ENCODE measurements at places on chromosomes 3 and 15.

- H3K4me1 ChIP-seq = no peaks in the 10 kb centered on the region
- H3K36me3 ChIP-seq = no peaks in the 10 kb centered on the region
- DNase-seq = no peak
- H3K27ac ChIP-seq = no peak overlapping the region
- H3K4me3 ChIP-seq = no peak overlapping the region
Measured at GRCh38 chr15:34594361-34594760, 10.9 kb upstream of the GOLGA8B start.

GRCh38 chr15:52317022-52317421, 21.4 kb upstream of the MYO5C start:
- H3K4me1 ChIP-seq = no peaks in the 10 kb centered on the region
- H3K4me3 ChIP-seq = no peak overlapping the region
- peaks cover 84% of the 10 kb centered on the region for H3K36me3 ChIP-seq
- no peak overlapping the region for H3K27ac ChIP-seq

GRCh38 chr3:167866331-167866730, 130.8 kb downstream of the SERPINI1 start:
- H3K4me3 ChIP-seq = no peak overlapping the region
- no peaks in the 10 kb centered on the region for H3K36me3 ChIP-seq
- H3K27ac ChIP-seq = no peak overlapping the region
- DNase-seq = no peak
- H3K27me3 ChIP-seq = no peaks in the 10 kb centered on the region
- peaks cover 3% of the 10 kb centered on the region for H3K4me1 ChIP-seq

DNA sequence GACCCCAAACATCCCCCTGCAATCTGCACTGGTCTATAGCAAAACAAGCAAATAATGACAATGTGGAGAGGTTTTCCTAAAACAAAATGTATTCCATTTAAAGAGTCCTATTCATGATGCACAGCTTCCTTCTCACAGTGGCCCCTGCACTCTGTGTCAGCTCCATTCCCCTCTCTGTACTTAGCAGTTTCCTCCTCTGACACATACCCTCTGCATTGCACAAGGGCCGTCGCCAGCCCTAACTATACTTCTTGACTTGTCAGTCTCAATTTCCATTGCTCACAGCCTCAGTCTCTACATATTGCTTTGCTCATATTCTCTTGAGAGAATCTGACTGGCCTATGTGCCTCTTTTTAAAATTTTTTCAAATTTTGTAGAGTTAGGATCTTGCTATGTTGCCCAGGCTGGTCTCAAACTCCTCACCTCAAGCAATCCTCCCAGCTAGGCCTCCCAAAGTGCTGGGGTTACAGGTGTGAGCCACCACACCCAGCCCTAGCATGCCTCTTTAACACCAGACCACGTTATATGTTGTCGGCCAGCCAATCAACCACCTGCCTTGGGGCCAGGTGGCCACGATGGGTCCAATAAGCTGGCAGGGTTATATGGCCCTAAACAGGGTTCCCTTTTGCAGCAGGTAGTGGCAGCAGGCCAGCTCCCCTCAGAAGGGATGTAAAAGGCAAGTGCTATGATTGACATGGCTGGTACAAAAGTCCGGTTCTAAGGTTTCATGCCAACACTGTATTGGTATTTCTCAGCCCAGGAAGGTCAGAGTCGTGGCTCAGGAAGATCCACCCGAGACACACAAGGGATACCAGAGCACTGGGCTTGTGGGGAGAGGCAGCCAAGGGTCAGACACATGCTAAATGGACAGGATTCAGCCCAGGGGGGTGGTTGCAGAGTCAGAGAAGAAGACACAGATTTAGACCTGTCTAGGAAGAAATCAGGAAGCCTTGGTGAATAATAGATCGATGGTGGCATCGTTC, 59.0 kb upstream of the SMAD3 start:
- H3K36me3 ChIP-seq = no peaks in the 10 kb centered on the region
- no peak overlapping the region for H3K27ac ChIP-seq
- DNase-seq = no peak
- no peak overlapping the region for H3K4me3 ChIP-seq
- no peaks in the 10 kb centered on the region for H3K4me1 ChIP-seq
- H3K27me3 ChIP-seq = no peaks in the 10 kb centered on the region

GRCh38 chr3:29537889-29538609, 257.2 kb downstream of the RBMS3 start:
- no peaks in the 10 kb centered on the region for H3K4me1 ChIP-seq
- H3K36me3 ChIP-seq = no peaks in the 10 kb centered on the region
- H3K4me3 ChIP-seq = no peak overlapping the region
- no peak for DNase-seq
- H3K27ac ChIP-seq = no peak overlapping the region

DNA sequence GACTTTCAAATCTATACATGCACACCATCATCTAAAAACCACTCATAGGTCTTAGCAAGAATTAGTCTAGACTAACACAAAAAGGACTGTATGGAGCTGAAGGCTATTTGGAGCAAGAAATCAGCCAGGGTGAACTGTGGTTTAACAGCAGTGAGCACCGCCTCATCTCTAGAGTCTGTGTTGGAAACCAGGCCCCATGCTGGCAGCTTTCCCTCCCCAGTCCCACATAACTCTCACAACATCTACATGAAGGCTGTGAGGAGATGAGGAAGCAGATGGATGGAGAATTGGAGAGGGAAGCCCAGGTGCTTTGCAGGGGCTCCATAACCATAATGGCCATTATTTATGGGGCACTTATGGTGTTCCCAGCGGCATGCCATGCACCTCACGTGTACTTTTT, 133.2 kb upstream of the TOPAZ1 start:
- no peaks in the 10 kb centered on the region for H3K36me3 ChIP-seq
- no peak for DNase-seq

Measured in ascending aorta (tissue), 2 donors.